ENCODE measurements at places on chromosomes 5 and 9.

GRCh38 chr9:129275626-129276247 lies 97.7 kb upstream of the IER5L start:
- no peak for DNase-seq

DNA sequence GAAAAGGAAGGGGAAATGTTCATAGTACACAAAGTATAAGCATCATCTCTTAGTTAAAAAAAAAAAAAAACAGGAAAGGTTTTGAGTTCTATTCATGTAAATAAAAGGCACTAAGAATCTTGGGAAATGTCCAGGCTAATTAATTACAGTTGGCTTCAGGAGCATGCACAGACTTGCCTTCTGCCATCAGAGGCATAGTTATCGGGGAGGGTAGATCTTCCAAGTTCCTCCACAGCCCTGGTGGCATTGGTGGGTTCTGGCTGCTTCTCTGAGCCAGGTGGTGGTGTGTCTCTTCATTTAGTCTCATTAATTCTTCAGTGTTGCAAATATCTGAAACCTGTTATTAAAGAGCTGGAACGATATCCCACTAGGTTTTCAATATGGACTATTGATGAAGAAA lies 85.2 kb downstream of the TMEM252 start:
- no peak for DNase-seq

DNA sequence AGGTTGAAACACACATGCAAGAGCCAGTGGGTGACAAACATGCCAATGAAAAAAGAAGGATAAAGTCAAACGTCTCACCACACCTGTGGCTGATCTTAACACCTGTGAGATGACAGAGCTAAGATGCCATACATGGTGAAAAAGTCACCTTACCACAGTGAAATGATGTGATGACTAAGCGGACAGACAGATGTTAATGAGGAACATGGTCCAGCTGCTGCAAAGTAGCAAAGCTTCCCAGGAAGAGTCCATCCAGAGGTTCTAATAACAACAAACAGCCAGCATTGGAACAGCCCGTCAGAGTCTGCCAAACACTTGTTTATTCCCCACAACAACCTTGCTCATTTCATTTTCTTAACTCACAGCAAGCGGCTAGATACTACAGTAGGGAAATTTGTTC lies 1.9 kb downstream of the KIAA1191 start:
- DNase-seq, result no peak

GRCh38 chr5:169006842-169007790 lies 293.8 kb downstream of the SLIT3 start:
- DNase-seq, result no peak

- DNase-seq, result no peak
Measured at GRCh38 chr9:98378206-98378780, 122.8 kb upstream of the TBC1D2 start.

GRCh38 chr9:137965177-137965795 lies 87.7 kb downstream of the CACNA1B start:
- DNase-seq, result no peak

DNA sequence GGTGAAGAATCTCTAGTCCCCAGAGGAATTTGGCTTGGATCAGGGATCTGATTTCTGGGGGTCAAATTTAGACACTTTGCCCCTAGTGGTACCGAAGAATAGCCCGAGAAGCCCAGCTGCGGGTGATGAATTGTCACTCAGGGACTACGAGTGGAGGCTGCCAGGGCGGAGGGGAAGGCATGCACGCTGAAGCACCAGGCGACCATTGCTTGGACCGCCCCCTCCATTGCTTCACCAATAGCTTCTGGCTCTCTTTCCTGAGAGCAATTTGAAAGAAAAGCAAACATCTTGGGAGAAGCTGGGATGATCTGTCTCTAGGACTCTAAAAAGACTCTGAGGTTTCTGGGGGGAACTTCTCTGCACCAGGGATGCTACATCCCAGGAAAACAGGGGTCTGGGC lies 137.6 kb downstream of the CRB2 start:
- DNase-seq, result no peak

- peak; percentile 81 for DNase-seq
Measured at GRCh38 chr9:5499889-5500398, 10.4 kb upstream of the PDCD1LG2 start.

DNA sequence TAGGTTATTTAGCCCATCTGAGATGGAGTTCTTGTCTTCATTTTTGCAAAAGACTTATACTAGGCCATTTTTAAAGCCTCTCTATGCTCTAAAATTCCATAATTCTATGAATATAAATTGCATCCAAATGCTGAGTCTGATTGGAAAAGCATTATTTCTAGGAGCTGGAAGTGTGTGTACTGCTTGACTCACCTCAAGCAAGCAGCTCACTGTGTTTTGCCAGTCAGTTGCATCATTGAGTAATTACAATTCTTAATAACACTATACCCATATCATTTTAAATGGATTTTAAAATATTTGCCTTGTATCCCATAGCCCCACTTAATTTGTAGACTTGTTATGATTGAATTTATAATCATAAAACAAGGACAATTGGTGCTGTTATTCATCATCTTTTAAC lies 161.0 kb downstream of the PAM start:
- DNase-seq, result no peak

GRCh38 chr9:77304543-77304942 lies 127.2 kb downstream of the VPS13A start:
- no peak for DNase-seq

DNA sequence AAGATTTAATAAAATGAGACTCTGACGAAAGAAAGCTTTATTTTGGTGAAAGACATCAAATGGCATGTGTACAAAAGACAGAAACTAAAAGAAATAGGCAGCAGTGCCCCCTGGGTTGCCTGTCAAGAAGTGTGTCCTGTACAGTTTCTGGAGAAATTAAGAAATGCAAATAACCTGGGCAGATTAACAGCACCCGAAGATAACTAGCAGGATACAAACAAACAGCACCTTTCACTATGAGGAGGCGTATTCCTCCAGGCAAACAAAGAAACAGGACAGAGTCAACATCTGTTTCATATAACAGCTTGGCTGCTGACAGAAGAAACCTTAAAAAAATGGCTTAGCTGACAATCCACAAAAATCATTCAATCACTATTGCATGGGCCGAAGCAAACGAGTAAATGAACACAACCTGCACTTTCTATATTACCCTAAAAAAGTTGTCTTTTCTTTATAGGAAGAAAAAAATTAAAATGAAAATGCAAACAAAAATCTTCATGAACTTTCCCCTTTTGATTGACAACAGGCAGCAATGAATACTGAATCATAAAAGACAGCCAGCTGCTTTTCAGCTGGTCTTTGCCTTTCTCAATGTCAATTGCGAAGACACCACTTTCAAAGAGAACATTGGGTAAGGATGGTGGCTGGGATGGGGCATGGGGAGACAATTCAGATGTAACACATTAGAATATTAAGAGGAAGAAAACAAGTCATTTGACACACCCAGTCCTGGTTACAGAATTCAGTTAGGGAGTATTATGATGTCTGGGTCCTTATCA lies 162.1 kb downstream of the ARL15 start:
- DNase-seq, result no peak

DNA sequence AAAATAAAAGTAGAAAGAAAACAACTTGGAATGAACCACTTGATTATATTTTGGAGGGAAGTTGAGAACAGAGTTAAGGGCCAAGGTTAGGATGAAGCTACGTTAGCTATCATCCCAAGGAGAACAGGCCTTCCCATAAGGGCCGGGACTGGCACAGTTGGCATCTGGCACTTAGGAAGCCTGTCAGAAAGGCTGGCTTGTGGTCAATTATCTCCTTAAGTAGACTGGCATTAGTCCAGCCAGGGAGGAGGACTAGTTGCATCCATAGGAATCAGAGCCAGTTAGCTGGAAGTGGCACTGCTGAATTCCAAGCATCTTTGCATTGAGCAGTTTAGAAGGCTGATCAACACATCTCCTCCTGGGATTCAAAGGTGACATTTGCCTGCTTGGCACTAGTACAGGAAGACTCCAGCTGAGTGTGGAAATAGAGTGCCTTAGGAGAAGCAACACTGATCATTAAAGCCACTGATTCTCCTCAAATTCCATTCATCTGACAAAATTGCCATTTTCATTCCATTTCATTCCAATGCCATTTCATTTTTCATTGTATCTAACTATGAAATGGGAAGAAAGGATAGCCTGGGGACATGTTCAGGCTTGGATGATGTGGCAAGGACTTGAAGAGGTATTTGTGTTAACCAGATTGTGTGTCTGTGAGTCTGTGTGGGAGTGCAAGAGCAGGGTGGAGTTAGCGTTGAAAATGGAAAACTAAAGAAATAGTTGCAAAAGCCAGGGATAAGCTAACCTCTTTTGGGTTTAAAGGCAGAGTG lies 5.5 kb downstream of the FOXB2 start:
- DNase-seq, result no peak

GRCh38 chr5:54443270-54443669 lies 12.2 kb upstream of the HSPB3 start:
- no peak for DNase-seq

- no peak for DNase-seq
Measured at GRCh38 chr9:137095664-137096517, 9.1 kb downstream of the MAN1B1 start.

- no peak for DNase-seq
Measured at GRCh38 chr5:77358255-77359205, 133.6 kb downstream of the WDR41 start.

GRCh38 chr5:181040631-181040945 lies 522 bp downstream of the BTNL9 start:
- DNase-seq, result no peak

DNA sequence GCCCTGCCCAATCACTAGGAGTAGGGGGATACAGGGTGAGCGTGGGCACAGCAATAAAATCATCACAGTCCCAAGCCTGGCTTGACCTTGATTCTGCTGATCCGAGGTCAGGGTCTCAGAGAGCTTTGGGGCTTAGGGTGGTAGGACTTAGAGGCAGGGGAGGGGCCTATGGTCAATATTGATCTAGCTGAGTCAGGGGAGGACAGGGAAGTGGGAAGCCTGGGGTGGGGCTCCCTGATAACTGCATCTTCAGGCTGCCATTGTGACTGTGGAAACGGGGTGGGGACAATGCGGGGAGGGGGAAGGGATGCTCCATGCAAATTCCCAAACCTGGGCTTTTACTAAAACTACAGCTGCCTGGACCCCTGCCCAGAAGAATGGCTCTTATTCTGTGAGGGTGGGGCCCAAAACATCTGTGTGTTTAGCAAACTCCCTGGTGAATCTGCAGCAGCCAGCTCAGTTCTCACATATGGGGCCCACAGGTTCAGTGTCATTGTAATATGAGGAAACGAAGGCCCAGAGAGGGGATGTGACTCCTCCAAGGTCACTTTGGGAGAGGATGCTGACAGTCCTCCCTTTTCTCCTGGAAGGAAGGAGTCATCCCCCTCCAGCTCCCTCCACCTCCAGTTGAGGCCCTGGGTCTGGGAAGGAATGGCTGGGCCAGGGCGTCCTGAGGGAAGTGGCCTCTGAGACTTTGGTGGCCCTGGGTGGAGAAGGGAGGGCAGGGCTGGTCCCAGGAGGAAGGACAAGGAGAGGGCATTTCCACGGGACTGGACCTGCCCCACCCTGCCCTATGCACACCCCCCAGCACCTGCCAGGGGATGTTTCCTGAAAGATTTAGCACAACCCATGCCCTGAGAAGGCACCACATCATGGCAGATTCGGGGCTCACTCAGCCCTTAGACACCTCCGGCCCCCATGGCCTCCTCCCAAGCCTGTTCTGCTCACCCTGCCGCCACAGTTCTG lies 26.4 kb downstream of the SLC6A7 start:
- no peak for DNase-seq

GRCh38 chr5:93621327-93621798 lies 38.3 kb downstream of the NR2F1 start:
- DNase-seq, result peak; percentile 85

- DNase-seq, result no peak
Measured at GRCh38 chr5:145743396-145744061, 91.6 kb downstream of the PRELID2 start.

- DNase-seq, result no peak
Measured at GRCh38 chr5:120567066-120567465, 103.0 kb downstream of the PRR16 start.

GRCh38 chr5:23840083-23840482 lies 332.7 kb downstream of the PRDM9 start:
- DNase-seq, result peak; percentile 20

- DNase-seq, result peak; percentile 52
Measured at GRCh38 chr5:122195802-122196394, 66.6 kb downstream of the ZNF474 start.

- no peak for DNase-seq
Measured at GRCh38 chr9:133375116-133375723, 640 bp downstream of the SURF4 start.

DNA sequence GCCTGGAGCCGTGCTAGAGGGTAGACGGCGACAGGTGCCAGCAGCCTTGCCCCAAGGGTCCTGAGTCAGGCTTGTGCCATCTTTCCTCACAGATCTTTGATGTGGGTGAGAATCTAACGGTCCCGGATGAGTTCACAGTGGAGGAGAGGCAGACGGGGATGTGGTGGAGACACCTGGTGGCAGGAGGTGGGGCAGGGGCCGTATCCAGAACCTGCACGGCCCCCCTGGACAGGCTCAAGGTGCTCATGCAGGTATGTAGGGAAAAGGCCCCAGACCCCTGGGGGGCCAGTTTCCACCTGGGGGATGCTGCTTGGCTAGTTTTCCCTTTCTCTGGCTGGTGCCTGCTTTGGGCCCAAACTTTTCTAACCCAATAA lies 24.0 kb downstream of the PTGES2 start:
- DNase-seq, result peak; percentile 41

DNA sequence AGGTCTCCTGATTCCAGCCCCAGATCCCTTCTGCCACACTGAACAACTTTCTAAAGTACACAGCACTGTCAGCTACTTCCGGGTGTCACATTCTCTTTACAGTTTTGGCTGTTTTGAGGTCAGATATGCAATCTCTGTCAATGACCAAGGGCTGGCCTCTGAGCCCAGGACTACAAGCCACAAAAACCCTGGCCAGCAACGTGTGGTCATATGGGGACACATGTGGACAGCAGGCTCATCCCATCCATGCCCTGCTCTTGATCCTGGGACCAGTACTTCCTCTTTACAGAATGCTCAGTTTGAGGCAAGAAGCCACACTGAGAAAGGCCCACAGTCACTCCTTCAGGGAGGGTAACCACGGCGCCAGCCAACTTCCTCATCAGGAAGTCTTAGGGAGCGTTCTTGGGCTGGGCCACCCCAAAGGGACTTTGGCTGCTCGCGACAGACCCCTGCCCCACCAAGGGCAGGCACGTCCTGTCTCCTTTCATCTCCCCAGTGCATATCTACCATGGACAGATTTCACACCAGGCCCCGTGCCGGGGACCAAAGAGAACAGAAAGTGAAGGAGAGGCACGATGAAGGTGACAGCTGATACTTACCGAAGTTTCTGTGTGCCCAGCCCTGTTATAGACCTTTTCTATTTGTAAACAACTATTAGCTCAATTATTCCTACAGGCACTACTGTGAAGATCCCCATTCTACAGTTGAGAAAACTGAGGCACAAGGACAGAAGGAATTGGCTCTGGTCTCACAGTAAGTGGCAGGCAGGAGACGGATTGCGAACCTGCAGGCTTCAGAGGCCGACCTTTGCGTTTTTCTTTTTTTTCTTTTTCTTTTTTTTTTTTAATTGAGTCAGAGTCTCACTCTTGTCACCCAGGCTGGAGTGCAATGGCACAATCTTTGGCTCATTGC lies 37.3 kb downstream of the STK10 start:
- no peak for DNase-seq

Measured in NCI-H2081 (cell line).